ENCODE measurements at places on chromosomes 12 and 14.

DNA sequence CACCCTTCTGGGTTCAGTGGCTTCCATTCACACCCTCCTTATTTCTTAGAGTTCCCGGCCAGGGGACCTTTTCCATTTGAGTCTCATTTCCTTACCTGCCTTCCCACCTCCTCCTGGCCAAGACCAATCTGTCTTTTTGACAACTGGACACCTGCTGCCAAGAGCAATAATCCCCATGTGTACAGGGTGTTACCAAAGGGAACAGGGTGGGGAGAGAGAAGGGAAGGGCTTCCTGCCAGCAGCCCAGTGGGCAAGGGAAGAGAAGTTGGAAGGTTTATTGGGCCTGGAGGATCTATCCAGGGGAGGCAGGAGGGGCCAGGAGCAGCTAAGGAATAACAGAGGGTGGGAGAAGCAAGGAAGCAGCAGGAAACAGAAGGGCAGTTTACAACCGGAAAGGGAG is 346.2 kb downstream of the C12orf75 start:
- no peak for DNase-seq

DNA sequence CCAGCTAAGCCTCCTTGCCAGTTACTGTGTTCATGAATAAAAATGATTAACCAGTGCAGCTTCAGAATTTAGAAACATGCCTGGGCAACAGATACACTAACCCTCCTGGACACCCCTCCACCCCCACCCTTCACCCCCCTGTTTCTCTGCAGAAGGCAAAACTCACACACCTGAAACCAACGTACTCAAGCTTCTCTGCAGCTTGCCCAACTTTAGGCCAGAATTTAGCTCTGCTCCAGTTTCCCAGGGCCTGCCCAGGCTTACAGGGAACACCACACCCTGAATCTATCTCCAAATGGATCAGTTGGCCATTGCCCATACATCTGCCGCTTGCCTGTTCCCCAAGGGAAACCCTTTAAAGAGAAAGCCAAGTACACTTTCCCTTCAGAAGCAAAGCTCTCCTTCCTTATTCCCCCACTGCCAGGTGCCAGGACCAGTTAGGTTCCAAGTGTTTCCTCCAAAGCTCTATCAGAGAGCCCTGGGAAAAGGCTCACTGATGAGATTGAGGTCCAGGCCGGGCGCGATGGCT is 1.8 kb upstream of the SPPL3 start:
- no peak for DNase-seq

GRCh38 chr12:271161-271560 is 8.5 kb upstream of the SLC6A13 start:
- no peak for DNase-seq

- DNase-seq = no peak
Measured at GRCh38 chr12:45886685-45887084, 103.7 kb downstream of the SCAF11 start.

GRCh38 chr14:70642303-70643235 is 853 bp downstream of the TTC9 start:
- no peak for DNase-seq

DNA sequence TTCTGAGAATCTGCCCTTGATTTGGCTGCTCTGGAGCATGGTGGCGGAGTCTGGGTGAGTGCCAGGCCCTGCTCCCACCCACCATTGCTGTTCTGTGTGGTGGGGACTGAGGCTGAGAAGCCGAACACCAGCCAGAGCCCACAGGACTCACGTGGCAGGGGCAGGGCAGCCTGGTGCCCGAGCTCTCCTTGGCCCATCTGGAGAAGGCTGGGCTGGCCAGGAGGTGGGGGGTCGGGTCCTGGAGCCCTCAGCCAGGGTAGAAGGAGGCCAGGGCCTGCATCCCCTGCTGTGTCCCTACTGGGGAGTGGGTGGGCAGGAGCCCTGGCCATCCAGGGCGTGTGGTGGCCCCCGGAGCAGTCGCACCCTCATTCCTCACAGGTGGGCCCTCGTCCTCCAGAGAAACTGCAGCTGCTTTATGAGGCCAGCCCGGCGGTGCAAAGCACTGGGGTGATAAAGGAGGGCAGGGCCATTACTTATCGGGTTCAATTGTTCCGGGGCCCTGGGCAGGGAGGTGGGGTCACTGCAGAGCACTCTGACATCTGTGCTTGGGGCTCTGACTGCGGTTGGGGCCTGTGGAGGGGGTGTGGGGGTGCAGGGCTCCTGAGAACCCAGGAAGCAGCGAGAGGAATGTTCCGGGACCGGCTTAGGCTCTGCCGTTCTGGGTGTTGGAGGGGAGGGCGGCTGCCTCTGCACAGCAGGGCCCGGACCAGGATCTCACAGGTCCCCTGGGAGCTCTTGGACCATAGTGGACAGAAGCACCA is 217.5 kb upstream of the C14orf180 start:
- no peak for DNase-seq

DNA sequence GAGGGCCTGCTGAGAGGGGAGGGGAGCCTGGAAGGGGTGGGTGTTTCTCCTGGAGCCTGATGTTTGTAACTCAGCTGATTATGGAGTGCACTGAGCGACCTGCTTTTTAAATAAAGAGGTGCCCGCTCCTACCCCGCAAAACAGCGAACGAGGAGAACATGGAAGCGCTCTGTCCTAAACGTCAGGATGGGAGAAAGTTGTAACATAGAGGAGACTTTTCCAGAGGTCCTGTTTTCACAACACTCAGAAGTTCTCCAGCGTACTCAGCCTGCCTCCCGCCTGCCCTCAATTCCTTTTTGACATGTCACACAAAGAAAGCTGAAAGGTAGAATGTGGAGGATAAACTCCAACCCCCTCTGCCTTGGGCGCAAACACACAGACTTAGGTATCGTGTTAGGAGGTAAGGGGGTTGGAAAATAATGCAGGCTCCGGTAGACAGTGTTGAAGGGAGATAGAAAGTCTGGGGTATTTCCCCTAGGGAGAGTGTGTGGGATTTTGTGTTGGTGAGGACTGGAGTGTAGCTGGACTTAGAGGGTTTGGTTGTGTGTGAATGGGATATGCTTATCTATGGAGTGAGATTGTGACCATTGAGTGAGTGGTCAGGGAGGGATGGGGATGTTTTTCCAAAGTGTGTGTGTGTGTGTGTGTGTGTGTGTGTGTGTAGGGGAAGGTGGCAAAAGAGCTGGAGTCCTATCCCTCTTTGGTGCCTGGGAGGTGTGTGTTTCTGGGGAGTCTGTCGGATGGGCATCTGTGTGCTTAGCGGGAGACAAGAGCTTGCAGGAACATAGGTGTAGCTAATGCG is 2.1 kb downstream of the NTF3 start:
- no peak for DNase-seq

DNA sequence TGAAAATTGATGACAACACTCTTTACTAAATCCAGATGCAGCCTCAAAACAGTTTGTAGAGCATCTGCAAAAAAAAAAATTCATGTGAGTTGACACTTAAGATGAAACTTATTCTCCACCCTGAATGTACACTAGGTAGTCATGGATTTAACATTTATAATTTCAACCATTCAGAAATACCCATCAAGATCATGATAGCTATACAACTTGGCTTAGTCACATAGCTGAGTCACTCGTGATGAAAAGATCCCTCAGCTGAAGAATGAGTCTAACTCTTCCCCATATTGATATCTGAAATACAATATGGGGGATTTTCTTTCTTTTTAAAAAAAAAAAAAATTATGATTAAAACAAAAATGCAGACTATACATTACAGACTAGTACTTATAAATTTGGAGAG is 104.8 kb upstream of the PLEKHG7 start:
- peak; percentile 58 for DNase-seq

DNA sequence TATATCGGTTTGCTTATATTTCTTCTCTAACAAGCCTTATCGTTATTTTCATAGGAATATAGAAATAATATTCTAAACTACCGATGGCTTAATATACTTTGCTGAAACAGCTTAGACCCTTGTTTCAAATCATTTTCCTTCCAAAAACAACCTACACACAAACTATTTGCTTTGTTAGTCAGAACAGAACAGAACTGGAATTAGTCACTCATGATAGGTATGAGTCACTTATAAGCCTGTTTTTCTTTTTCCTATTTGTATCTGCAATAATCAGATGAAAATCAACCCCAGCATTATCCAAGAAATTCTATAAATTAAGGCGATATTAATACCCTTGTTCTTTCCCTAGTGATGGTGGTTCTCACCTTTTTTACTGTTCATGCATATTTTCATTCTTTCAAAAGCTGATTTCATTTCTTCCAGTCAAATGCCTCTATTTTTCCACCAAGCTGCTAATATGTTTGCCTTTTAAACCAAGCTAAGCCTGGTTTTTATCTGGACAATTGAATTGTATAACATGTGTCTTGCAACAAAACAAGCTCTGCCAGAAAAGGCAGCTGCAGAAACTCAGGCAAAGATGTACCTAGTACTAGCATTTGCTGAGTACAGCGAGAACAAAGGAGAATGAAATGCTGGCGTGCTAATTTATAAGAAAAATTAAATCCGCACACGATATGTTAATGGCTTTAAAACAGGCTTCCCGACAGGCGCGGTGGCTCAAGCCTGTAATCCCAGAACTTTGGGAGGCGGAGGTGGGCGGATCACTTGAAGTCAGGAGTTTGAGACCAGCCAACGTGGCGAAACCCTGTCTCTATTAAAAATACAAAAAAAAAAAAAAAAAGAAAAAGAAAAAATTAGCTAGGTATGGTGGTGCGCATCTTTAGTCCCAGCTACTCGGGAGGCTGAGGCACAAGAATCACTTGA is 1418.2 kb downstream of the AACS start:
- peak; percentile 5 for DNase-seq

- DNase-seq = peak; percentile 91
Measured at GRCh38 chr14:77638771-77639171, 22.3 kb upstream of the SPTLC2 start.

DNA sequence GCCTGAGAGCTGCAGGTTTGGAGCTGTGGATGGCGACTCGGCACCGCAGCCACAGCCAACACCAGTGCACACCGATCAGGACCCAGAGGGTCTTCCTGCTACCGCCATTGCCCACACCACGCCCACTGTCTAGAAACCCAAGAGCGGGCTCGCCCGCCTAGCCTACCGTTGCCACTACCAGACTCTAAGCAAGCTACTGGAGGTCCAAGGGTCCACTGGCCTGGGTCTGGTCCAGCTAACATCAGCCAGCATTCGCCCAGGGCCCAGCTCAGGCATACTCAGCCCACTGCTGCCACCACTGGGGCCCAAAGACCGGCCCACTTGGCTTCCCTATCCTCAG is 30.5 kb upstream of the MON2 start:
- no peak for DNase-seq

- no peak for DNase-seq
Measured at GRCh38 chr14:95119336-95119735, 38.0 kb downstream of the DICER1 start.

DNA sequence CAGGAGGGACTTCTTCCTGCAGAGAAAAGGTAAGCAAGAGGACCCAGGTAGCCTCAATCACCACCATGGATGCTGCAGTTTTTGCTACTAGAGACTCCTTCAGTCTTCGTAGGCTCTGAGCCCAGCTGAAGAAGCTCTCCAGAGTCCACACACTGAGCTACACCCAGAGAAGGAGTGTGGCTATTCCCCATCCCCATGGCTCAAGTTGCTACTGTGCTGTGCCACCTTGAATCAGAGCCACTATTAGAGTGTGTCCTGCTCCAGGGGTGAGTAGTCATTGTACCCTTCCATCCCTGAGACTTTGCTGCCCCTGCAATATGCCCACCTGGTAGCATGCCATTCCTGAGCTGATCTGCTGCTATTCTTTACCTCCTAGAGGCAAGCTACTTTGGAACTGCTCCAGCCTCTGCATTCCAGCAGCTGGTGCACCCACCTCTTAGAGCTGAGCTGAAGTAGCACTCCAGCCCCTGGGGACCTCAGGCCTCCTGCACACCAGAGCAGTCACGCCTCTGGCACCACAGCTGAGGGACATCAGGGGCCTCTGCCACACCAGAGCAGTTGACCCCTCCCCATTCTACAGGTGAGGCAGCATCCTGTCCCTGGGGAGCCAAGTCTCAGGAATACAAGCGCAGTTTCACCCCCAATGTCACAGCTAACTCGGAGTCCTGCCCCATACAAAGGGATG is 213.0 kb downstream of the TRHDE start:
- DNase-seq = no peak

- DNase-seq = peak; percentile 70
Measured at GRCh38 chr12:12872139-12872933, 19.0 kb upstream of the GPRC5A start.

GRCh38 chr12:62599854-62600437 is 133.3 kb downstream of the MON2 start:
- no peak for DNase-seq

- no peak for DNase-seq
Measured at GRCh38 chr14:73863209-73863608, 11.6 kb downstream of the PTGR2 start.

DNA sequence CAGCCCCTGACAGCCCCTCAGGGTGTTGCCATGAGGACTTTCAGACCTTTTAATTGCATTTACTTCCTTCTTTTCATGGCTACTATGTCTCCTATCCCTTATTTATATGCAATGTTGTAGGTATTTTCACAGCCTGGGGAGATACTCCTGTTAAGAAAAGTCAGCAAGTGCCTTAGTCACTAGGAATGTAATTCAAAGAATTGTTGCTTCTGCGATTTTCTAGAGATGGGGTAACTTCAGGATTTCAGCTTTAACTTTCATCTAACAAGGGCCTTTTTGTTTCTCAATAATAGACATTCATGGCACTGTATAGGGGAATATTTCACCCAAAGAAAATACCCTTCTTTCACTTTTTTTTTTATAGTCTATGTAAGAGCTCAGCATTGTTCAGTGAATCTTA is 533.3 kb upstream of the MIS18BP1 start:
- DNase-seq = no peak

DNA sequence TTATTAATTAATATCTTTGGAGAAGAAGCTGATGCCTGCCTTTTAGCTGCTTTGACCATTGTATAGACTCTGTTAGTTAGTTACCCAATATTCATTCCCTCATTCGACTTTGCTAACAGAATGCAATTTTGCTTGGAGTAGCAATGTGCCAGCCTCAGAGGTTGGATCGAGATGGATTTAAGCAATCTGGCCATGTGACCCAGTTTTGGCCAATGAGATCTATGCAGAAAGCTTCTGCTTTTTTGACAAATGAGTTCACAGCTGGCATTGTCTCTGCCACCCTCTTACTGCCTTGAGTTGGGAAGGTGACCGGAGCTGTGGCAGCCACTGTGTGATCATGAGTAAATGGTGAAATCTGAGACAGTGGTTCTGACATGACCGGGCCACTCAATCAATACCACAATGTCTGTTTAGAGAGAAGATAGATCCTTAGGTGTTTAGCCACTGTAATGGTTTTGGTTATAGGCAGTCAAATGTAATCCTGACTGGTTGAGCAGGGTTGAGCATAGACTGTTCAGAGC is 74.9 kb upstream of the MED13L start:
- no peak for DNase-seq

Data from fibroblast of skin of scalp (primary cell).